ENCODE measurements at places on chromosomes 13 and 19.
A peak's percentile ranks its signal among the peaks of the same experiment; 100 is the strongest.

DNA sequence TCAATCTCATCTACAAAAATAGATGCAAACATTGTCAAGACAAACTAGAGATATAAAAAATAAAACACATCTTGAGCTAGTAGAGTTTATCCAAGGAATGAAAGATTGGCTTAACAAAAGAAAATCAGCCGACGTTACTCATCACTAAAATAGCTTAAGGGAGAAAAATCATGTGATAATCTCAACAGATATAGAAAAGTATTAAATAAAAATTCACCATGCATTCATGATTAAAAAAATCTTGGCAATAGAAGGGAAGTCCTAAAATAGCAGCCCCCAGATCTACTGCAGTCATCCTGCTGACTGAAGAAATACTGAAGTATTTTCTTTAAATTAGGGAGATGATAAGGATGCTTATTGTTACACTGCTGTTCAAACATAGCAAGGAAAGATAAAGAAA lies 12.6 kb upstream of the DCLK1 start:
- DNase-seq: no peak

- no peak for DNase-seq
Observed at GRCh38 chr19:964116-964520, 20.0 kb upstream of the WDR18 start.

GRCh38 chr19:2476451-2477140 lies 669 bp downstream of the GADD45B start:
- DNase-seq: peak; percentile 80

DNA sequence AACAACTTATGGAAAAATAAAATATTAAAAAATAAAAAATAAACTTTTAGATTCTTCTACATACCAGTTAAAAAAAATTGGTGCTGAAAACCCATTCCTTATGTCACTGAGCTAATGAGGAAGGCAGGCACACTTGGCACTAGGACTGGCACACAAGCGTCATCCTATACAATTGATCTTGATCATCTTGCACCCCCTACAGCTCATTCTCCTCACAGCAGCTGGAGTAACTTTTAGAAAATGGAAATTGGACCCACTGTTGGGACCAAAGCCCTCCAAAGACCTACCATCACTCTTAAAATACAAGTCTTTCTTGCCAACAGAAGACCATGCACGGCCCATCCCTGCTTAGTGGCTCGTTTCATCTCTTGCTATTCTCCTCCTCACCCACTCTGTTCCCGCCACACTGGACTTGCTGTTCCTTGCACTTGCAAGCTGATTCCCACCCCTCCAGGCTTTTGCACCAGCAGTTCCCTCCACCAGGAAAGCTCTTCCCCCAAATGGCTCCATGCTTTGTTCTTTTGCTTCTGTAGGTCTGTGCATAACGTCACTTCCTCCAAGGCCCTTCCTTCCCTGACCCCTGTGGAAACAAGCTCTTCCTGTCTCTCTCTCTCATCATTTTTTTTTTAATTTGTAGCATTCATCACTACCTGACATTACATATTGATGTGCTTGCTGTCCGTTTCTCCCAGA lies 11.6 kb downstream of the CTU1 start:
- no peak for DNase-seq

DNA sequence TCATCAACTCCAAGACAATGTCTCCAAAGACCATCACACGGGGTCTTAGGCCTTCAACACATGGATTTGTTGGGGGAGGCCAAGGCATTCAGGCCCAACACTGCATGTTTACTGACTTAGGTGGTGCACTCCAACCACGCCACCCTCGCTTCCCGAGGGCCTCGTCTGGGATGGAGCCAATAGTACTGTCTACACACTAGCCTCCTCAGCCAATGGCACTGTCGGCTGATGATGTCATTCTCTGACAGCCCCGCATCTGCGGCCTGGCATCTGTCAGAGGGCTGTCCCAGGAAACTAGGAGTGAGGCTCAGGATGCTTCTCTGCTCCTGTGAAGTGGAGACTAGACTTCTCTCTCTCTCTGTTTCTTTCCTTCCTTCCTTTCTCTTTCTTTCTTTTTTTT lies 96.6 kb downstream of the TEX26 start:
- no peak for DNase-seq

GRCh38 chr19:13060233-13060963 lies 42.3 kb downstream of the LYL1 start:
- DNase-seq: no peak

DNA sequence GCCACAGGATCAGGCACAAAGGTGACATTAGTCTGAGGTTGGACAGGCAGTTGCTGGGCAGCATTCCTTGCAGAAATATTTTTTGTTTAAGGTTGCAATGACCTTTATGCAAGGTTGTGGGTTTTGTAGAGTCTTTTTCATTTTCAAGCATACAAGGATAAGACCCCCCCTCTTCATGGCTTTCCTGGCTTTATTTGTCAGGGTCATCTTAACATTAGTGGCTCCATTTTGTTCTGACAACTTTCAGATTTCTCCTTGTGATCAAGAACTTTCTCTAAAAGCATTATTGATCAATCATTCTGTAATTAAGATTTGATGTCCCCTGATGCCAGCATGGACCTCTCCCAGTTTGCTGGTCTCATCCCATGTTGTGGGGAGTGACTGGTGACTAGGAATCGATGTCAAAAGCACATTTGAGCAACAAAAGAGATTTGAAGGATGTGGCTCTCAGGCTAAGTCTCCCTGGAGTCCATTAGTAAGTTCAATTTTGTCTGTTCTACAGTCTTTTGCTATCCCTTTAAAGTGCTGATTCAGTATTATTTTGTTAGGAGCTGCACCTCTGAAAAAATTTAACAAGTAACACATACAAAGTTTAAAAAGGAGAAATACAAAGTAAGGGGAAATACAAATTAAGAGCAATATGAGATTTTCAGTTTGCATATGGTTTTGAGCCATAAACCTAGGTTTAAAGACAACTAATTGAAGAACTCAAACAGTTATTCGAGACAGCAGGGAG lies 5.3 kb downstream of the CARD8 start:
- no peak for DNase-seq

DNA sequence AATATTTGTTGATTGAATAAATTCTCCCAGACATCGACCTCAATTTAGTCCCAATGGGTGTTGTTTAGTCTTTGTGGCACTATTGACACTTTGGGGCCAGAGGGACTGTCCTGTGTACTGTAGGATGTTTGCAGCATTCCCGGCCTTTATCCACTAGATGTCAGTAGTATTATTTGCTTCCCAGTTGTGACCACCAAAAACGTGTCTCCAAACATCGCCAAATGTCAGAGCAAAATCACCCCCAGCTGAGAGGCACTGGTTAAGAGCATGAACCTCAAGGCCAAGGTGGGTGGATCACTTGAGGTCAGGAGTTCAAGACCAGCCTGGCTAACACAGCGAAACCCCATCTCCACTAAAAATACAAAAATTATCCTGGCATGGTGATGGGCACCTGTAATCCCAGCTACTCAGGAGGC lies 15.4 kb downstream of the NLRP12 start:
- no peak for DNase-seq

DNA sequence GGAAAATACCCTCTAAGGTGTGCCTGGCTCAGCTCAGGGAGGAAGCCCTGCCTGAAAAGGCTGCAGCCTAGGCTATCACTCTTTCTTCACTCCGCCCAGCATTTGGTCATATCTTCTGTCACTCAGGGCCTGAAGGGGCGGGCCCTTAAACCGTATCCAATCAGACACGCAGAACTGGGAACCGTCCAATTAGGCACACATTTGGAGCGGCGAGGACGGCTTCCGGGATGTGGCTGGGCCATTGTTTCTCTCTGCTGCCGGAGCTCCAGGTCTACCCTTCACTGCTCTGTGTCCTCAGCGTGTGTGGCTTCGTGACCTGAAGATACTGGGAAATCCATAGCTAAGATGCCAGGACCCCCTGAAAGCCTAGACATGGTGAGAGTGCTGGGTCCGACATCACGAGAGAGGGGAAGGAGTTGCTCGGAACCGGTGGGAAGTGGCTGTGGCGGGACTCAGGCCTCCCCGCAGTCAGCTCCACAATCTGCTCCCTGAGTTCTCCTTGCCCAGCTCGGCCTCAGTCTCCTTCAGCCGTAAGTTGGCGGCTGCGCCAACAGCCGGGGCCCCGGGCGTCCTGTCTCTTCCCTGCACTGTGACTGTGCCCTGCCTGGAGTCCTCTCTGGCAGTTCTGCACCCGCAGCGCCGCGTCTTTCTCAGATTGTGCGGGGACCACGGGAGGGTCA lies at the start of gene ZNF493:
ZNF493 (plus strand) TSS at position 241 of the 680 bp plus-strand sequence; CDS start at position 346, 105 bp downstream.
- peak; percentile 97 for DNase-seq

- DNase-seq: no peak
Observed at GRCh38 chr13:44395976-44396694, 22.5 kb downstream of the SERP2 start.

DNA sequence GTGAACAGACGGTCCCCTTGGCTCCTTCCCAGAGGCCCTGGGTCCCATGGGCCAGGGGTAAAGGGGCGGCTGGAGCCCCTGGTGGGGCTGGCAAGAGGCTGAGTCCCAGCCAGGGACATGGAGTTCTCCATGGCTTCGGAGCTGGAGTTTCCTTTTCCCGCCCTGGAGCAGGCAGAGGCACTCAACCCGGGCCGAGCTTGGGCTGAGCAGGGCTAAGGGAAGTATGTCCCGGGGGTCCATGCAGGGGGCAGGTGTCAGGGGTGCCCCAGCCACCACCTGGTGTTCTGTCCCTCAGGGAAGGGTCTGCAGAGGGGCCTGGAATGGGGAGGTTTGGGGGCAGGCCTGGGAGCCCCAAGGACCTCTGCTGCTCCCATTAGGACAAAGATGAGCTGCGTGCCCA lies 54.0 kb upstream of the TPM4 start:
- no peak for DNase-seq

GRCh38 chr13:49395451-49395865 lies 48.4 kb downstream of the CAB39L start:
- no peak for DNase-seq

DNA sequence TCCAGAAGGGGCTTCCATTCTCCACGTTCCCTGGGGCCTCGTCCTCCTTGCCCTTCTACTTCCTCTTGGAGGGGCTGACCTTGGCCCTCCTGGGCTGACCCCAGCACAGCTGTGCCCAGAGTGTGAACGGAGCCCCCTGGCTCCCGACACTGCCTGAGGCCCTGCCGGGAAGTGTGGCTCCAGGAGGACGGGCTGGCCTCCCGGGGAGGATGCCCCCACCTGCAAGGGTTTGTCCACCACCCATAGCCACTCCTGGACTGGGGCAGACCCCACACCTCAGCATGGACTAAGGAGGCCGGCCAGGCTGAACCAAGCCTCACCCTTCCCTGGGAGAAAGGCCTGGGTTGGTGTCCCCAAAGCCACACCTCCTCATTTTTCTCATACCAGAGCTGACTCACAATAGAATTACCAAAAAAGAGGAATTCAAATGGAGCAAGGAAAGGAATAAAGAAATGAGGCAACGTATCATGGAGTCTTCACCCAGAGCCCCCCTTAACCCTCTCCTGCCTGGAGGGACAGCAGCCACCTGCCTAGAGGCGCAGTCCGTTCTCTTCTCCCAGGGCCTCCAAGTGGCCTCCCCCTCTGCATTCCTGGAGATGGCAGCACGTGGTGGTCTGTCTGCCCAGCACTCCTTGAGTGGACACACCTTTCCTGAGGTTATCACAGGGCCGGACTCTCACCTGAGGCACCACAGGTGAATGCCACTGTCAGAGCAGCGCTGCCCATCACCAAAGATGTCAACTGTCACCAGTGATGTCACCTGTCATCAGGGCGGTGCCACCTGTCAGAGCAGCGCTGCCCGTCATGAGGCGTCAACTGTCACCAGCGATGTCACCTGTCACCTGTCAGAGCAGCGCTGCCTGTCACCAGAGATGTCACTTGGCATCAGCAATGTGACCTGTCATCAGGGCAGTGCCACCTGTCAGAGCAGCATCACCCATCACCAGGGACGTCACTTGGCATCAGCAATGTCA lies 3.1 kb upstream of the C13orf46 start:
- no peak for DNase-seq

- DNase-seq: no peak
Observed at GRCh38 chr13:44271915-44272341, 101.7 kb upstream of the SERP2 start.

- peak; percentile 68 for DNase-seq
Observed at GRCh38 chr19:2034729-2035589, 16.1 kb downstream of the MKNK2 start.

DNA sequence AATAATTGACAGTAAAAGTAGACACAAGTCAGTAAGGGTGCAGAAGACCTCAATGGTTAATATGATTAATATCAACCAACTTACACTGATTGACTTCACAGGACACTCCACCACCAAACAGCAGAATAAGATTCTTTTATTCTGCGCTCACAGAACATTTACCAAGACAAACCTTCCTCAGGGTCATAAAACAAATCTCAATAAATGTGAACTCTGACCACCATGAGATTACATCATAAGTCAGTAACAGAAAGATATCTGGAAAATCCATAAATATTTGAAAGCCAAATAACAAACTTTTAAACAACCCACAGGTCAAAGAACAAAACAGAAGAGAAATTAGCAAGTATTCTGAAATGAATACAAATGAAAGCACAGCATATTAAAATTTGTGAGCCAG lies 99.7 kb downstream of the SPACA7 start:
- DNase-seq: no peak

GRCh38 chr19:1272423-1273262 lies 2.7 kb upstream of the FAM174C start:
- DNase-seq: no peak

DNA sequence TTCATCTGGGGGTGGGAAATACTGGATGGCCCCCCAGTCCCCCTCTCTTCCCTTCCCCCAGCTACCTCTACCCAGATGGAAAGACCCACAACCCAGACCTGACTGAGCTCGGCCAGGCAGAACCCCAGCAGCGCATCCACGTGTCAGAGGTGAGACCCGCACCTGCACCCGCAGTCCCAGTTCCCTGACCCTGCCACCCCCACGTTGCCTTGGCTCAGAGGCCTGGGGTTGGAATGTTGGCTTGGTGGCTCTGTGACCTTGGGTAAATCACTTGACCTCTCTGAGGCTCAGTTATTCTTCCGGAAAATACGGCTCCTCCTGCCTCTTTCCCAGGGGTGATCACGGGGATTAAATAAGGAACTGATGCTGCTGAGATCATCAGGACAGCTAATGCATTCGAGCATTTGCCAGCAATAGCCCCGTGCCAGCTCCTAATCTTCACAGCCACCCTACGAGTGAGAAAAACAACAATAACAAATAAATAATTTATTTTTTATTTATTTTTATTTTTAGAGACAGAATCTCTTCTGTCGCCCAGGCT lies 12.3 kb downstream of the CBLC start:
- DNase-seq: no peak
